RWPE2 (cell line): ENCODE measurements at places on chromosomes 2 and 18.

GRCh38 chr2:171281110-171281509, 120.4 kb upstream of the TLK1 start:
- H3K4me1 ChIP-seq: no peaks in the 10 kb centered on the region
- H3K36me3 ChIP-seq: no peaks in the 10 kb centered on the region
- no peak overlapping the region for H3K4me3 ChIP-seq
- no peak overlapping the region for H3K27ac ChIP-seq
- DNase-seq: no peak
- H3K27me3 ChIP-seq: no peaks in the 10 kb centered on the region

- no peaks in the 10 kb centered on the region for H3K36me3 ChIP-seq
- no peaks in the 10 kb centered on the region for H3K27me3 ChIP-seq
- H3K27ac ChIP-seq: no peak overlapping the region
- peaks cover 14% of the 10 kb centered on the region for H3K4me1 ChIP-seq
Measured at GRCh38 chr2:74576211-74576862, 21.8 kb downstream of the DOK1 start.

DNA sequence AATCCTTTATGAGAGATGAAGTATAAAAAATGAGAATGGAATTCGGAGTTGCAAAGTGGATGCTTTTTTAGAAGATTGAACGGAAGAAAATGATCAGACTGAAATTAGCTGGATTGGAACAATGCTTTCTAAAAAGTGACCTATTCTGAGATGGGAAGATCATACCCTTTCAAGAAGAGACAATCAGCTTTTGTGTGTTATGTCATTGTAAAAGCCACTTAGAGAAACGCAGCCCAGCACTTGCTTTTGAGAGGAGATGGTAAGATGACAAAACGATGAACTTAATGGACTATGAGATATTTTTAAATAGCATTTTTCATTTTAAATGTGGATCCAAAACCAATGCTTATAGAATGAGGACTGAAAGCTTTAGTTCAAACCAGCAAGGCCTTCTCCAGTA, 871.4 kb upstream of the KLHL29 start:
- H3K36me3 ChIP-seq: no peaks in the 10 kb centered on the region
- no peak for DNase-seq

GRCh38 chr2:9333591-9334171, 89.6 kb downstream of the ITGB1BP1 start:
- DNase-seq: no peak
- no peaks in the 10 kb centered on the region for H3K27me3 ChIP-seq
- peaks cover 16% of the 10 kb centered on the region for H3K4me1 ChIP-seq
- peak overlapping the region; percentile 12 for H3K27ac ChIP-seq
- no peak overlapping the region for H3K4me3 ChIP-seq

DNA sequence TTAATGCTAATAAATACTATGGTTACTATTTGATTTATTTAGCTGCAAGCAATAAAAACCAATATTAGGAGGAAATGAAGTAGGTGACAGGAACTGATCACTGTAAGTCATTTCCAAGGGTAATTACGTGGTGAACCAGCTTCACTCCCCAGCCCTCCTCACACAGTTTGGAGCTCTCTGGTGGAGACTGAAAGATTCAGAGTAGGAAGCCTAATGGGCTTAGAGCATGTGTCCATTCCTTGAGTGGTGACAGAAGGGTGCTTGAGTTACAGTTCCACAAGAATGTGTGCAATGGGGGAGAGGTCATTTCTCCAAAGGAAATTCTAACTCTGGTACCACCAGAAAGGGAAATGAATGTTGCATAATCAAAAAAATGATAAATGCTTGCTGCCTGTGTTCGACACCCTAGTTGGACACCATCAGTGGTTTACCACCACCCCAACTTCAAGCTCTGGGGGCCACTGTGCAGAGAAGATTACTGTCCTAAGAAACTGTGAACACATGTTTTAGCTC, 285.1 kb upstream of the MMADHC start:
- no peak overlapping the region for H3K27ac ChIP-seq
- H3K36me3 ChIP-seq: no peaks in the 10 kb centered on the region
- no peaks in the 10 kb centered on the region for H3K27me3 ChIP-seq
- H3K4me1 ChIP-seq: no peaks in the 10 kb centered on the region
- no peak for DNase-seq

- no peak overlapping the region for H3K4me3 ChIP-seq
- no peak for DNase-seq
- H3K36me3 ChIP-seq: no peaks in the 10 kb centered on the region
- H3K27me3 ChIP-seq: no peaks in the 10 kb centered on the region
Measured at GRCh38 chr18:70428439-70428838, 139.6 kb downstream of the SOCS6 start.

- no peak overlapping the region for H3K27ac ChIP-seq
- no peaks in the 10 kb centered on the region for H3K27me3 ChIP-seq
- no peaks in the 10 kb centered on the region for H3K4me1 ChIP-seq
- no peaks in the 10 kb centered on the region for H3K36me3 ChIP-seq
- no peak overlapping the region for H3K4me3 ChIP-seq
Measured at GRCh38 chr18:68394705-68395104, 320.2 kb downstream of the TMX3 start.

DNA sequence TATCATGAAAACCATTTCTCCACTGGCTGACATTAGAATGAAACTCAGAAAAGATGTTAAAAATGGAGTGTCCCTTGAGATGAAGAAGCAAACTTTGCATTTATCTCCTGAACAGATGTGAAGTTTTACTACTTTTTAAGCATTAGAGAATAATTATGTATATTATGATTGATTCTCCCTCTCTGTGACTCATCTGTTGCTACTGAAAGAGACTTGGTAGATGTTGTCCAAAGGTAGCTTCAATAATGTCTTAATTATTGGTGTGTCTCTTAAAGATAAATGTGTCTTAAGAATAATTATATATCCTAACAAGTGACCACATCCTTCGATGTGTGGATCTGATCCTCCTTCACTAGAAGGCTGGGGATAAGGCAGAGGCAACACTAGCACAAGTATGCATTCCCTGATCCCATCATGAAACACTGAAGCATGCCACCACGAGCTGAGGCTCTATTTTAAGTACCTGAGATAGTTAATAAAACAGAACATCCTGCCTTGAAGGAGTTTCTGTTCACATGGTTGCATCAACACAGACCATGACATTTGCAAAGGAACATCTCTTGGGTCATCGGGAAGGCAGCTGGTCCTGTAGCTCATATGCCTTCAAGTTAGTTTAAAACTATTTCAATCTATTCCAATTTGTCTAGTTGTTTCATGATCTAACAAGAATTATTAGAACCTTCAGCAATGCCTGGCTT, 15.5 kb downstream of the RND3 start:
- peak overlapping the region; percentile 99 for H3K27ac ChIP-seq
- no peak for DNase-seq
- H3K27me3 ChIP-seq: no peaks in the 10 kb centered on the region
- peaks cover 98% of the 10 kb centered on the region for H3K36me3 ChIP-seq
- H3K4me3 ChIP-seq: no peak overlapping the region

GRCh38 chr2:154697418-154698252, 860 bp upstream of the KCNJ3 start:
- no peaks in the 10 kb centered on the region for H3K4me1 ChIP-seq
- no peak overlapping the region for H3K4me3 ChIP-seq
- peaks cover 61% of the 10 kb centered on the region for H3K27me3 ChIP-seq
- H3K27ac ChIP-seq: no peak overlapping the region
- DNase-seq: no peak
- H3K36me3 ChIP-seq: no peaks in the 10 kb centered on the region

DNA sequence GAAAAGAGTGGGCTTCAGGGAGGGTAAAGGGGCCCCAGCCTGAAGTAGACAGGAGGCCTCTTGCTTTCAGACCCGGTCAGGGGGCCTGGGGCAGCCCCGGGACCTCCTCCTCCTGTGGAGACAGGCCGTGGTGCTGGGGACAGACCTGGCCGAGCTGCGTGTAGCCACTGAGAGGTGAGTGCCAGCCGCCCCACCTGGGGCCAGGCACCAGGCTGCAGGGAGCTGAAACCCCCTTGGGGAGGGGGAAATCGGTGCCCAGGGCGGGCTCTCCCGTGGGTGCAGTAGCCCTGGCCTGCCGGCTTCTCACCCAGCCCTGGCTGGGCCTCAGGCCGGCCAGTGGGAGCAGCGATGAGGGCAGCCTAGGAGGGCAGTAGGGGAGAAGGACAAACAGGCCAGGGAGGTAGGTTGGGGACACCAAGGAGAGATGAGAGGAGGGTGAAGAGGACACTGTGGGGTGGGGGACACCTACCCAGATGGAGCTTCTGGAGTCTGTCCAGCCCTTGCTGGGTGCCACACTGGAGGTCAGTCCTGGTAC, 24.0 kb downstream of the CROCC2 start:
- H3K4me1 ChIP-seq: no peaks in the 10 kb centered on the region
- peak; percentile 56 for DNase-seq
- H3K27ac ChIP-seq: no peak overlapping the region

DNA sequence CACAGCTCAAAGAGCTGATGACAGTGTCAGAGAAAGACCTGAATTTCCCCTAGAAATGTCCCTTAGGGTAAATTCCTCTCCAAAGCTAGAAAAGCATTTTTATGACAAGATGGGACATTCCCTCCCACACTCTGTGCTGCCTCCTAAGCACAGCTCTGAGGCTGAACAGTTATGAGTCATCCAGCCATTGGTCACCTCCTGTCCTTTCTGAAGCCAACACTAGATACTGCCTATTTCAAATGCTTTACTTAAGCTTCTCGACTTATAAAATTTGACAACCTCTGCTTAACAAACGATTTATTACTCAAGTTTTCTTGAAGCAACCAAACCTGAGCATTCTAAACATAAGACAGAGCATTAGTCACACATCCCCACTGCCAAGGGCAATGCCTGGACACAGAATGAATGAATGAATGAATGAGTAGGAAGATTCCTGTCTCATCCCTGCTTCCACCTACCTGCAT, 35.4 kb downstream of the B4GALT6 start:
- no peak for DNase-seq
- peaks cover 18% of the 10 kb centered on the region for H3K4me1 ChIP-seq
- H3K36me3 ChIP-seq: no peaks in the 10 kb centered on the region
- no peaks in the 10 kb centered on the region for H3K27me3 ChIP-seq
- H3K27ac ChIP-seq: peak overlapping the region; percentile 49
- H3K4me3 ChIP-seq: no peak overlapping the region

GRCh38 chr18:22731398-22731797, 201.7 kb upstream of the RBBP8 start:
- no peaks in the 10 kb centered on the region for H3K4me1 ChIP-seq
- no peak overlapping the region for H3K27ac ChIP-seq
- H3K36me3 ChIP-seq: no peaks in the 10 kb centered on the region
- DNase-seq: no peak
- no peak overlapping the region for H3K4me3 ChIP-seq

DNA sequence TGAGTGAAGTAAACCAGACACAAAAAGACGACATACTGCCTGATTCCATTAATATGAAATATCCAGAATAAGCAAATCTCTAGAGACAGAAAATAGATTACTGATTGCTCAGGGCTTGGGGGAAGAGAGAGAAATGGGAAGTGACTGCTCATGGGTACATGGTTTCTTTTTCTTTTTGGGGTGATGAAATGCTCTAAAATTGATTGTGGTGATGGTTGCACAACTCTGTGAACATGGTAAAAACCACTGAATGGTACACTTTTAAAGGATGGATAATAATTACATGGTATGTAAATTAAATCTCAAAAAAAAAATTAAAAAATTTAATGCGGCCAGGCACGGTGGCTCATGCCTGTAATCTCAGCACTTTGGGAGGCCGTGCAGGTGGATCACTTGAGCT, 39.3 kb downstream of the RPL31 start:
- H3K4me1 ChIP-seq: no peaks in the 10 kb centered on the region
- H3K27ac ChIP-seq: no peak overlapping the region
- no peaks in the 10 kb centered on the region for H3K27me3 ChIP-seq
- no peak overlapping the region for H3K4me3 ChIP-seq
- peaks cover 57% of the 10 kb centered on the region for H3K36me3 ChIP-seq
- DNase-seq: no peak

DNA sequence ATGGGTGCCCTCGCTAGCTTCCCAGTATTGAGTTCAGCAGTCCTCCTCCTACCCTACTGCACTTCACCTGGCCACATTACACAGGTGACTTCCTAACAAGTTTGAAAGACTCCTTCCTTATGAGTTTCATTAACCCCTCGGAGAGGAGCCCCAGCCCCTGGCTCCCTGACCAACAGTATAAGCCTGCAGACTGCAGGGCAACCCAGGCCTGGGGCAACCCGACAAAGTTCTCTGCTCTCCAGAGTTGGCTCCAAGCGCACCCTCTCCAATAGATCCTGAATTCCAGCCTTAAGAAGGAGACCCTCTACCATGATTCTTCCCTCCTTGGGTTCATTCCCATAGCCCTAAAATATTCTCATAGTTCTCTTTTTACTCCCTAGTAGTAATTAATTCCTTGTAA, 1162.8 kb upstream of the TMEFF2 start:
- H3K4me3 ChIP-seq: no peak overlapping the region
- no peaks in the 10 kb centered on the region for H3K36me3 ChIP-seq
- DNase-seq: no peak
- H3K4me1 ChIP-seq: no peaks in the 10 kb centered on the region
- H3K27me3 ChIP-seq: no peaks in the 10 kb centered on the region

- H3K4me3 ChIP-seq: peak overlapping the region; percentile 85
- H3K4me1 ChIP-seq: peaks cover 23% of the 10 kb centered on the region
- H3K36me3 ChIP-seq: peaks cover 37% of the 10 kb centered on the region
- no peaks in the 10 kb centered on the region for H3K27me3 ChIP-seq
Measured at GRCh38 chr2:43220760-43221123, 5.7 kb downstream of the ZFP36L2 start.

GRCh38 chr2:107111623-107112022, 225.7 kb upstream of the ST6GAL2 start:
- no peak overlapping the region for H3K4me3 ChIP-seq
- H3K27me3 ChIP-seq: no peaks in the 10 kb centered on the region
- H3K4me1 ChIP-seq: no peaks in the 10 kb centered on the region
- no peaks in the 10 kb centered on the region for H3K36me3 ChIP-seq
- H3K27ac ChIP-seq: no peak overlapping the region
- no peak for DNase-seq

- no peaks in the 10 kb centered on the region for H3K36me3 ChIP-seq
- no peaks in the 10 kb centered on the region for H3K4me1 ChIP-seq
- H3K27ac ChIP-seq: no peak overlapping the region
Measured at GRCh38 chr2:188527141-188527540, 235.5 kb downstream of the GULP1 start.

DNA sequence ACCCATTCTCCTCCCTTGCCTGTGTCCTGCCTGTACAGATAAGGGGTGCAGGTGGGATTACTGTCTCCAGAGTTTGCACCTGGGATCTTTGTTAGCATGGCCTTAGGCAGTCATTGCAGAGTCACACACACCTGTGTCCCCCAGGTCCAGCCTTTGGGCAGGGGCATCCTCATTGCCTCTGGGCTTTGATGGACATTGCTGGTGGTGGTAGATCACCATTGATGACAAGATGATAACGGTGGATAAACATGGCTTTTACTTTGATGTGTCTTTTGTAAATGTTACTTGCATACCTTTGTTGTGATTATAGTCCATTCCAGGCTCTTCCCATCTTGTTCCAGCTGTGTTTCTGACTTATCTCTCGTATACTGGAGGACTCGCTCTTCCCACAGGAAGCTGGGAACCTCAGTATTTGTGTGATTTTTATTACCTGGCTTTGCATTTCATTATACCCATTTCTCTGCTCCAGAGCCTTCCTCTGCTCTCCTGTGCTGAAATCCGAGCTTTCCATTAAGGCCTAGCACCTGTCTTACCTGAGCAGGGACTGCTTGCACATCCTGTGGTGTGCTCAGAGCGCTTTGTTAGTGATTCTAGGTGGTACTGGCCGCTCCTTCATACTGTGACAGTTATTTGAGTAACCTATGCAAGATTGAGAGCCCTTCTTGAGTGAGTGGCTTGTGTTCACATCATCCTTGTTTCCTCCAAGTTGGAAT, 79.2 kb downstream of the PTPRM start:
- H3K4me1 ChIP-seq: no peaks in the 10 kb centered on the region
- H3K4me3 ChIP-seq: no peak overlapping the region
- H3K27me3 ChIP-seq: no peaks in the 10 kb centered on the region
- H3K27ac ChIP-seq: no peak overlapping the region
- H3K36me3 ChIP-seq: no peaks in the 10 kb centered on the region

GRCh38 chr2:137937778-137938177, 26.5 kb upstream of the HNMT start:
- no peaks in the 10 kb centered on the region for H3K4me1 ChIP-seq
- no peak overlapping the region for H3K4me3 ChIP-seq
- no peak overlapping the region for H3K27ac ChIP-seq
